SK-N-DZ (cell line): ENCODE measurements at places on chromosomes 11 and 22.
A peak's percentile ranks its signal among the peaks of the same experiment; 100 is the strongest.

DNA sequence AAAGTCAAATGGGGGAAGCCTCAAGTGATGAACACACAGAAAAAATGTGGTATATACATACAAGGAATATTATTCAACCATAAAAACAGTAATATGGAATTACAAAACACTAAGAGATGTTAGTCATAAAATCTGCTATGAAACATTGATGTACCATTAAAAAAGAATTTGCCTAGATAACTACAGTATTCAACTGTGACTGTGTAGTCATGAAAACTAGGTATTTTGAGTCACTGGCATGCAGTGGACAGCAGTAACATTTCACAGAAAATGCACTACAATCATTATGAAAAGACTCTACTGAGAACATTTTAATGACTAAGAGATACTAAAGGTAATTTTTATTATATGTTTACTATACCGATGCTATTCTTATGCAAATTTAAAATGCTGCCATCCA is 11.7 kb downstream of the ZNF195 start:
- no peak for DNase-seq

- no peak for DNase-seq
Measured at GRCh38 chr11:762421-763072, 14.7 kb downstream of the GATD1 start.

DNA sequence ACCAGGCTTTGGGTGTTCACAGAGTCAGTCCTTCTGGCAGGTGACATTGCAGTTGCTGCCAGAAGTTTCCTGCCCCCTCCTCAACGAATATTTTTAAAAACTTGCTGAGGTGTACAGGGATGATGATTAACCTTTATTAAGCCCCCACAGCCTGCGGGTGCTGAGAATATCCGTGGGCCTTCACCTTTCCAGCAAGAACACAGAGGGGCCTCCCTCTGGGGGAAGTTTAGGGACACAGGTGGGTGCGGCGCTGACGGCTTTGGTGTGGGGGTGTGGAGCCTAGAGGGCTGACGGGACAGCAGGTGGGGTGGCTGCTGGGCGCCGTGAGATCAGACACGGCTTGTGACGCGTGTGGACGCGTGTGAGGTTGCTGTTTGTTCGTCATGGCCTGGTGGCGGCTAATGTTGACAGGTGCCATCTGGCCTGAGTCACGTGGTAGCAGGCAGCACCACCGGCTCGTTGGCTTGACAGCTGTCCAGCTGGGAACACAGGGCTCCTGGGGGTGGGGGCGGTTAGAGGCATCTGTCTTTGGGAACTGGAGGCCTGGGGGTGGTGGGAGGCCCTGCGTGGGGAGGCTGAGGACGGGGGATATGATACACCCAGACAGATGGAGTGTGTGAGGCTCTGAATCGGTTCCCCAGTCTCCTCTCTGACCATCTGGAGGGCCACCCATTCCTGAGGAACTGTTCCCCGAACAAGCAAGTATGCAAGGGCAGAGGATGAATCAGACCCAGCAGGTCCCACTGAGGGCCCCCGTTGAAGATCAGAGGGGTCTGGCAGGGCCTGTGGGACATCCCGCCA is 12.5 kb upstream of the LRRC10B start:
- DNase-seq = peak; percentile 76

DNA sequence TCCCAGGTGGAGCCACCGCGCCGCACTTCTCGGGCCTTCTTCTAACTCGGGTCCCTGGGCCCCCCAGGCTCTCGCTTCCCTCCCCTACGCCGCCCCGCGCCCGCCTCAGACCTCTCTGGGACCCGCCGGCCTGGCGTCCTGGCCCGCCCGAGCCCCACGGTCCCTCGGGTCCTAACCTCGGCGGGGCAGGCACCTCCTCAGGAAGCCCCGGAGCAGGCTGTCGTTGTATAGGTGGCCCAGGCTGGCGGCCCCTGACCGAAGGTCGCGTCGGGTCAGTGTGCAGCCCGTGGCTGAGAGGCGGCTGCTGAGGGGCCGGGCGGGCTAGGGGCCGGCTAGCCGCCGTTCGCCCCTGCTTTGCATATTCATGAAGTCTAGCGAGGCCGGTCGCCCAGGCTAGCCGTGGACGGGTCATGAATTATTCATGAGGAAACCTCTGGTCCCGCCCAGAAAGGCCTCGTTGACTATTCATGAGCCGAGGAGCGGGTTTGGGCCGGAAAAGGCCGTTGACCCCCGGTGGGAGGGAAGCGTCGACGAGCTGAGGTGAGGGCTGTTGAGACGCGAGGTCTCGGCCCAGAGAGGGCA is at the start of gene HORMAD2:
Gene HORMAD2 (plus strand): TSS at position 513 of the 582 bp plus-strand sequence. CDS start 13,489 bp downstream, outside the sequence.
- DNase-seq = no peak

DNA sequence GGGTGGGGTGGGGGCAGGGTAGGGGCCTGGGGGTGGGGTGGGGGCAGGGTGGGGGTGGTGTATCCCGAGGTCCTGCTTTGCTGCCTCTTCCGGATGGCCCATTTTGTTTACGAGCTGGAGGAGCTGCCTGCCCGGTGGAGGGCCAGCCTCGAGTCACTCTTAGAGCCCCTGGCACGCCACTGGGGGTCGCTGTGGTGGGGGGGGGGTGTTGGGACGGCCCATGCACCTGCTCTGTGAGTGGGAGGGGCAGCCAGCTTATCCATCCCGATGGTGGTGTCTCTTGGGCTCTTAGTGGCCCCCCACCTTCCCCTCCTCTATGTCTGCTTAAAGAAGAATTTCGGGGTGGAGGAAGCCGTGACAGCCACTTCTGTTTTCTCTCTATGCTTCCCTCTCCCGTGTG is 24.6 kb downstream of the MRGPRD start:
- no peak for DNase-seq

DNA sequence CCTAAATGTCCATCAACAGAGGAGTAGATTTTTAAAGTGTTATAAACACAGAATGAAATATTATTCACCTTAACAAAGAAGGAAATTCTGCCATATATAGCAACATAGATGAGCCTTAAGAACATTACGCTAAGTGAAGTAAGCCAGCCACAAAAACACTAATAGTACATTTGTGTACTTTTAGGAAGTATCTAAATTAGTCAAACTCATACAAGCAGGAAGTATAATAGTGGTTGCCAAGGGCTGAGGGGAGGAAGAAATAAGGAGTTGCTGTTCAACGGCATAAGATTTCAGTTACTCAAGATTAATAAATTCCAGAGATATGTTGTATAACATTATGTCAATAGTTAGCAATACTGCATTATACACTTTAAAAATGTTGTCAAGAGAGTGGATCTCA is 181.7 kb upstream of the ZC3H12C start:
- no peak for DNase-seq

- no peak for DNase-seq
Measured at GRCh38 chr11:77096591-77097019, 6.0 kb upstream of the OMP start.

DNA sequence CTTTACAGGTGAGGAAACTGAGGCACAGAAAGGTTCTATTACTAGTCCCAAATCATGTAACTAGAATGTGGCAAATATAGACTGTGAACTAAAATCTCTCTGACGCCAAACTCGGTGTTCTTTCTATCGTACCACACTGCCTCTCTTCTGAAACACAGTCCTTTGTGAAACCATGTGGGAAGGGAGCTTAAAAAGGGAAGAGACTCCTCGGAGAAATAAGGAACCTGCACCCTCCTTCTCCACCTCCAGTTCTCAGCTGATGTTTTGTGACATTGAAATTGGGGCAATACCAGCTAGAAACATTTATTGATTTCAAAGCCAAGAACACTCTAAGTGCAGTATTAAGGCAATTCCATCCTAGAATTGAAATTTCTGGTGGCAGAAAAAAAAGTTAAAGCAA is 76.4 kb upstream of the DRD2 start:
- no peak for DNase-seq
